ENCODE measurements at places on chromosomes 11 and 22.
A peak's percentile ranks its signal among the peaks of the same experiment; 100 is the strongest.

DNA sequence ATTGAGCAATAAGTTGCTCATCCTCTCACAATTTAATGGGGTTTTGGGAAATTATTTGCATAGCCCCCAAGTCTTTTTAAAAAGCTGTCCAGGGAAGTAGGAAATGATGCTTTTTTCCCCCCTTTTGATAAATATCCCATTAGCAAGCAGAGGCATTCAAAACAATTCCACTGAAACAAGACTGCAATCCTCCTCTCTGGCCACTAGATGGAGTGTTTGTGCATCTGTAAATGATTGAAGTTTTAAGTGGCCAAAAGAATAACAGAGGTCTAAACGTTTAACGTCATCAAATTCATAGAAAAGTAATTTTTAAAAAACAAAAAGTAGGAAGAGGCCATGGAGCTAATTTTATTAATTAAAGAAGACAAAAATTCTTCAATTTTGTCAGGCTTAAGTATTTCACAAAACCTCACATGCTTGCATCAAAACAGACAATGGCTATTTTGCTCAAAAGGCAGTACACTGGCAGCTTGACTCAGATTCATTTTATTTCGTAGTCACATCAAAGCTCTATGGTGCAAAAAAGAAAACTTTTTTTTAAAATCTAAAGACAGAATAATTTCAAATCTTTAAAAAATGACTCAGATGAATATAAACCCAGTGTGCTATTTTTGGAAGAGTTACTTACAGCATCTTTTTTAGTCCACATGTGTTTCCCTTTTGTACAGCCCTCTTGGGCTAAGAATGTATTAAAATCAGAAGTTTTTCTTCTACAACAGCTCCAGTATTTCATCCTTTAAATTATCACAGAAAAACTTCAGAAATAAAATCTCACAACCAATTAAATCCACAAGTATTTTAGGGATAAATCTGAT is 17.8 kb downstream of the CHORDC1 start:
- DNase-seq, result peak; percentile 79

DNA sequence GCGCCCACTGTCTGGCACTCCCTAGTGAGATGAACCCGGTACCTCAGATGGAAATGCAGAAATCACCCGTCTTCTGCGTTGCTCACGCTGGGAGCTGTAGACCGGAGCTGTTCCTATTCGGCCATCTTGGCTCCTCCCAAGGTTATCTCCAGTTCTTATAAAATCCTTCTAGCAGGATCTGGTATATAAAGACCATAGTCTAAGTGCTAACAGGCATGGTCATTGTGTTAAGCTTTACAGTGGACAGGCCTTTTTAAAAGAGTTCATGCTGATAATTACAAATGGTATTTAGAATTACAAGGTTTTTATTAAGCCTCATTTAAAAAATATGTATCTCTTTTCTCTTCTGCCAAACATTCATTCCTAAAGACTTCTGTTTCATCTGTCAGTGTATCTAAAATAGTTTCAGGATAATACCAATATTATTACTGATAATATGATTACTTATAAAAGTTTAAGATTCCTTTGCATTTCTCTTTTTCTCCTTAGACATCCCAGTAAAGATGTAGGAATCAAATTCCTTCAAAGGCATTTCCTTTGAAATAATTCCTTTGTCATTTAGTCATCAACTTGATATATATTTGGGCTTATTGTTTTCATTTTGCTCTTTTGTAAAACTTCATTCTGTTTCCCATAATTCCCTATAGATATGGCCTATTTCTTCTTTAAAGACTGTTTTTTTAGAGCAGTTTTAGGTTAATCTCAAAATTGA is 20.7 kb downstream of the DDX10 start:
- no peak for DNase-seq

DNA sequence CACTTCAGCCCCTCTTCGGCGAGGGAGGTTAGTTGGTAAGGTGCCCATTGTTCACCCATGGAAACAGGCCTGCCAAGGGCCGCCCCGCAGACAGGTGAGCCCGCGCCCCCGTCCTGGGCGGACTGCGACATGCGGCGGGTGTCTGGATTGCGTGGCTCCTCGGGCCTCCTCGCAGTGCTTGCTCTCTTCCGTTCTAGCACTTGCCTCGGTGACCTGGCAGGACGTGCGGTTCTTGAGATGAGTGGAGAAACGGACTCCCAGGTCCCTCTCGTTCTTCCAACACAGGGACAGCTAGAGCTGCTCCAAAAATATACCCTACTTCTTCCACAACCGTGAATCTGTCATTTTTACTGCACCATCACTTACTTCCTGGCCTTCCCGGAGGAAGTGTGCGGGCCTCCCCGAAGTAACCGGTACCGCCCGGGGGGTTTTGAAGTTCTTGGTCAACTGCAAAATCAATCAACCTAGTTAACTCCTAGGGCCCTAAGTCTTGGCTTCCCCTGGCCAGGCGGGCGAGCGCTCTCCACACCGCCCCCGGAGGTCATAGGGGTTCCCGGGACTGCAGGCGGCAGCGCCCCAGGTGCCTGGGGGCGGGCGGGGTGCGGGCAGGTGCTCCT is 745 bp upstream of the ZBTB44 start:
- no peak for DNase-seq

DNA sequence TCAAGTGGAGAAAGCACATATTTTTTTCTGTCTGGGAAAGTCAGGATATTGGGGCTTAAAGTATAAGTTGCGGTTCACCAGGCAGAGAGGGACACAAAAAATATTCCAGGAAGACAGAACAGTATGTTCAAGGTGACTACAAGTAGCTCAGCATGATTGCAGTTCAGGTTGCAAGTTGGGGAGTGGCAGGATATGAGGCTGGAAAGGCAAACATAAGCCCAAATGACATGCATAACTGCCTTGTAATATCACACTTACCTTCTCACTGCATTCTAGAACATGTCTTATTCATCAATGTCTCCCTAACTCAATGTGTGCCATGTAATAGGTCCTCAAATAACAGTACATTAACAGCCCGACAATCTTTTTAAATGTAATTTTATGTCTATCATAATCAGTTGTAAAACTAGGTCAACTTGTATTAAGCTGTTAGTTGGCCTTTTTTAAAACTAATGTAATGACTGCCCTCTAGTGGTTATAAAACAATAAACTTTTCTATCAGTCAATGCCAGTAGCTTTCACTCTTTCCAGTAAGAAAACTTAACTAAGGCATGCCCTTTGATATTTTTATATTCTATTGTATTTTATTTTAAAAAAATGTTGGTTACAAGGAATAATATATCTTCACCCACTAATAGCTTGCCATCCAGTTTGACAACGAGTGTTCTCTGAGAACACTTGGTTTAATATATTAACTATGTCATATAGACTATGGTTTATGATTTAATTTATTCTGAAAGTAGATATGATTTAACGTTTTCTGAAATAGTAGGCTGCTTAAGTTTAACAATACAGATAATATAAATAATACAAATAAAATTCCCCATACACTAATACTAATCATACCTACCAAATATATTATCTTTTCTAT is 39.4 kb upstream of the CFAP300 start:
- DNase-seq, result peak; percentile 95

- DNase-seq, result no peak
Observed at GRCh38 chr22:25334162-25334490, 114.7 kb downstream of the CRYBB2 start.

DNA sequence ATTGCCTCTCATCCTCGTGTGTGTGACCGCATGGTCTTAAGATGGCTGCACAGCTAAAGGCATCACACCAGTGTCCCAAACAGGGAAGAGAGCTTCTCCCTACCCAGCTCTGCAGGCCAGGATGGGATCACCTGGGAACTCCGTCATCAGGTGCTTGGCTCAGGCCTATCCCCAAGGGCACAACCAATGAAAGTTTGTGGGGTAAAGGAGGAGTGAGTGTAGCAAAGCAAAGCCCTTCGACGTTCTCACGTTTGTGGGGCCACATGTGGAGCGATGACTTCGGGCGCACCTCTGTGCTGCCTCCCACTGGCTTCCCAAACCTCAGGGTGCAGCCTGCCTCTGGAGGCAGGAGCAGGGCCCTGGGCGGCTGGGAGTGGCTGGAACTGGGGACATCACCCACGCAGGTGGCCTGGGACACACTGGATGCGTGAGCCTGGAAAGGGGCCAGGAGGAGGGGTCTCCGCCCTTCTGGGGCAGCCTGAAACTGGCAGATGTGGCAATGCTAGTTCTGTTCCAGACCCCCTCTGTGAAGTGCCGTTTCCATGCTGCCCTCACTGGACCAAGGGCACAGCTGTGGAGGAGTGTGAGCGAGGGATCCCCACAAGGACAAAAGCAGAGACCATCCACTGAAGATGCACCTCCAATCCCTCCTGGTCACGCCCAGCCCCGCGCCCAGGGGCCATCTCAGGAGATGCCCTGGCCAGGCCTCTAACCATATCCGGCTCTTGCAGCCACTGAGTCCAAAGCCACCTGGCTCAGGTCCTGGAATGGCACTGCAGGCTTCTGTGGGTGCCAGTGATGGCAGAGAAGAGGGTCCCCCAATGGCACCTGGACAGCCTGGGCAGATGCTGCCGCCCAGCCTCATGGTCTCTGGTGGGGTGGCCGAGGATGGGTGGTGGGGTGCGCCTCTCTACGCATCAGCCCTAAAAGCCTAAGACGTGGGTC is 30.6 kb upstream of the GAL start:
- no peak for DNase-seq

DNA sequence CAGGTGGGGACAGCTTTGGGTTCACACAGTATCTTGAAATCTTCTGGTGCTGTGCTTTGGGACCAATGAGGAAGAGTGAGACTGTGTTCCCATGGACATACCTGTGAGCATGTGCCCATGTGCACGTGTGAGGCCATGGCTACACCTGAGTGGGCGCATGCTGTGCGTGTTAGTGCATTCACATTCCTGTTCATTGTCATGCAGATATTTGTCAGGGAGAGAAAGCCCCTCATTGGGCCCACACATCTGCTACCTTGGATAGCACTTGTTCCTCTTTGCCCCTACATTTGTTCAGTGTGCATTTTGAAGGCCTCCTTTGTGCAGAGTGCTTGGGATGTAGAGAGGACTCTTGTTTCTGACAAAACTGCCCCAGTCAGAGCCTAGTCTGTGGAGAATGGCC is 154.3 kb upstream of the E2F8 start:
- no peak for DNase-seq

DNA sequence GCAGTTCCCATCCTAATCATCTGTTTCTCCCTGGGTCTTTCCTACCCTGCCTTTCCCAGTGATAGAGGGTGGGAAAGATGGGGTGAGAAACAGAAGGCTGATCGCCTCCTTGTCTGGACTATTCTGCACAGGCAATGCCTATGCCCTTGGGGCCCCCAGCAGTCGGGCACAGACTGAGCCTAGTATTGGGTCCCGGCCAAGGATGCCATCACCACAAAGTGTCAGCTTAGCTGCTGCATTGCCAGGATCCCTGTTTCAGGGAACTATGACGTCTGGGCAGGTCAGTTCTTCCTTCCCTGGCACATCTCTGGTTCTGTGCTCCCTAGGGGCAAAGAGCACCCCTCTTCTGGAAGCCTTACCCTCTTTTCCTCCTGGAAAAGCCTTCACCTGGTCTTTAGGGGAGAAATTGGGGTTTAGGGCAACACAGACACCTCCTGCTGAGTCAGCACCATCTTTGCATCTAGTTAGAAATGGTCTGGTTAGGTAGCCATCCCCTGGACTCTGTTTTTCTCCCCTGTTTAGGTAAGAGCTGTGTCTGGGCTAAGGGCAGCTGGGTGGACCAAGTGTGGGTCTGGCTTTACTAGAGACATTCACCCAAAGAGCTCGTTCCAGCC is 2.1 kb downstream of the ADAMTS8 start:
- DNase-seq, result no peak

GRCh38 chr11:75571625-75572024 is 9.6 kb downstream of the SERPINH1 start:
- DNase-seq, result no peak

Measured in SW 1271 (cell line).